Stimulated activated naive CD4-positive, alpha-beta T cell treated with Interleukin-2 at 50 U/mL for 16 hours (primary cell): ENCODE measurements at places on chromosomes 16 and 17.

DNA sequence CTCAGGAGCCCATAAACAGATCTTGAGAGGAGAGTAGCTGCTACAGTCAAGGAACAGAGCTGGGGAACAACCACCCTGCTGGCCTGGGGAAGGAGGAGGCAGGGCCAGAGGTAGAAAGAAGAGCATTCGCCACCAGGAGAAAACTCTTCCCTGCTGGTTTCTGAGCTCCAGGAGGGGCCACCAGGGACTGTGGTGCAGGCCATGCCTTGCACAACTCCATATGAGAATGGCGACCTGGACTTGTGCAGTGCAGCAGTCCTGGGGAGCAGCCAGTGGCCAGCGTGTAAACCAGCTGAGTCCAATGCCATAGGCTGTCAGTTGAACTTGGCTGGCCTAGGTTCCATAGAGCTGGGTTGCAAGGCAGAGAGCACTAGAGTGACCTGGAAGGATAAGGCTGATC is 11.6 kb downstream of the SLC13A2 start:
- no peak for DNase-seq

- no peak for DNase-seq
These were observed 2.6 kb downstream of the STH start for GRCh38 chr17:46001390-46002310.

DNA sequence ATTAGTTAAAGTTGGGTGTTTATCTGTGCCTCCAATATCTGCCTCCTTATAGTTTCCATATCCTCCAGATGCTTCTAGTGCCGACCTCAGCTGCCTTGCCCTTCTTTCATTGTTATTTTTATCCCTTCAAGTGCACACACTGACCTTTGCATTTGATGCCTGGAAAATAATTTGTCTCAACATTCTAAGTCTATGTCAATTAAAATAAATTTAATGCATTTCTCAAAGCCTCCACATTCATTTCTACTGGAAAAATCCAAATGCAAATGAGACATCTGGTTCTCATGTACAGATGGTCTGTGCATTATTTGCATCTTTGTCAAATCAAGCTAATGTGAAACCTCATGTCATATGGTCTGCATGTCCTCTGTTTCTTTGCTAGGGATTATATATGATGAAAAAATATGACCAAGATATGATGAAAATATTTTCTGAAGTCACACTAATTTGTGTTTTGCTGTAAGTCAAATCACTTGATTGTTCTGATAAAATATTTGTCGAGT is 61.4 kb downstream of the TMEM100 start:
- DNase-seq, result no peak

GRCh38 chr17:63842173-63842539 is 329 bp downstream of the SMARCD2 start:
- DNase-seq, result peak; percentile 49

DNA sequence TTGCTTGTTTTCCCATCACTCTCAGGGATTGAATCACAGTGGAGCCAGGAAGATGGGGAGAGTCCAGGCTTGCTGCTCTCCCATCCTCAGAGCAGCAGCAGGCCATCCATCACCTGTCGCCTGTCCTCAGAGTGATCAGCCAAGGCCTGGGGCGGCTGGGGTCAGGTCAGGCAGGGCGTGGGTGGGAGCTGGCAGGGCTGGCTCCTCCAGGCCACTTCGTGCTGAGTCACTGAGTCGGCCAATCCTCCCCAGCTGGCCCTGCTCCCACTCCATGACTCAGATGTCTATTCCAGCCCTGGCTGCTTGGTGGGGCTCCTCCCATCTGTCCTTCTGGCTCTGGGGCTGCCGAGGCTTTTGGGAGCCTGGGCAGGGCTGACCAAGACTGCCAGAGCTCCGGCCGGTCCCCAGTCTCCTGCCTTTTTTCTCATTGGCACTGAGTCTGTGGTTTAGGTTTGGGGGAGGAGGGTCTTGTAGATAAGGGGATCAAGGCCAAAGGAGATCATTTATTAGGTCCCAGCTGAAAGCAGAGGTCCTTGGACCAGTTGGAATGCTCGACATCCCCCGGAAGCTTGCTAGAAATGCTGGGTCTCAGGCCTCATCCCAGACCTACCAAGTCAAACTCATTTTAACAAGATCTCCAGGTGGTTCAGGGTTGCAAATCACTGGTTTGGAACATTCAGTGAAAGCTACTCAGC is 72.7 kb downstream of the ABCC1 start:
- no peak for DNase-seq

GRCh38 chr16:69188236-69188549 is 1.2 kb downstream of the SNTB2 start:
- no peak for DNase-seq

DNA sequence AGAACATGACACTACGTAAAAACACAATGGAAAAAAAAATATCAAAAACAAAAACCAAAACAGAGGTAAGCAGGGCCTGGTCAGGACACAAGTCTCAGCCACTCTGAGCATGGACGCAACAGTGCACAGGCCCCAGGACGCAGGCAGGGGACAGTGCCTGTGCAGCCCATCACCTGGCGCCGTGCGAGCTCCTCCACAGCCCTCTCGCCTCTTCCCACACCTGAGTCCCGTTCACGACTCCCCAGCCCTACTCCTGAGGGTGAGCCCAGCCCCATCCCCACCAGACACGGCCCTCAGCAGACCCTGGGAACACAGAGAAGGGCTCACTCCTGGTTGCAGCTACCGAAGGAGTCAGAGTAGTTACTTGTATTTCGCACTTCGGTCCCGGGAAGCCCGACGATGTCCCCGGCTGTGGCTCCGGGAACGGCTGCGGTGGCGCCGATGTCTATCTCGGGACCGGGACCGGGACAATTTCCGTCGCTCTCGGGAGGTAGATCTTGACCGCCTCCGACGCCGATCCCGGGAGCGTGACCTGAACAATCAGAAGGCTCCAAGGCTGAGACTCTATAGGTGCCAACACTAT is 9.4 kb downstream of the HBQ1 start:
- no peak for DNase-seq

GRCh38 chr17:73782641-73783381 is 138.6 kb upstream of the SDK2 start:
- no peak for DNase-seq

DNA sequence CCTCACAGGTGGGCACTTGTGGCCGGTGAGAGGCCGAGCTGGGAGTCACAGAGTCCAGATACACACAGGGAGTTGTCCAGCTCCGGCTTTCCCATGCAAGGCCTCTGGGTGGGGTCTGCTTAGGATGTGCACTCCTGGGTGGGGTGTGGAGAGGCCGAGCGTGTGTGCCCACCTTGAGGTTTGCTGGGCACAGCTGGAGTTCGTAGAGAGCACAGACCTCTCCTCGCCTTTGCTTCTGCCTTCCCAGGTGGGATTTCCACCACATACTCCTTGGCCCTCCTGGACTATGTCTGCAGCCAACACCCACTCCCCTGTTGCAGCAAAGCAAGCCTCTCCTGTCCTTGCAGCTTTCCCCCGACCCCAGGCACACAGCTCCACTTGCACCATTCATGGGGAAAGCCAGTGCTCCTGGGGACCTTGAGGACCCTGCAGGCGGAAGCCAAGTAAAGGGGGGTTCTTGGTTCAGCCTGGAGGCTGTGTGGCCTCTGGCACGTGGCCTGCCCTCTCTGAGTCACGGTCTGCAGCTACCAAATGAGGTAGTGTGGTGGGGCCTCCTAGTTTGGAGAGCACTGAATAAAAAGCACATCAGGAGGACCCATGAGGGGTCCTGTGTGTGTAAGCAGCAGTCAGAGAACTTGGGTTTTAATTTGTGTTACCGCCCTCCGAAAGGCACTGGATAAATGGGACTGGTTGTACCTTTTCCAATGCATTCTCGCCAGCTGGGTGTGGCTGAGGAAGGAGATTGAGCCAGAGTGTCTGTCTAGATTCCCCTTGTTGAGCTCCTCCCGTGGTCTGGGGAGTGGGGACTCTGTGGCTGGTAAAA is 31.5 kb downstream of the MPRIP start:
- DNase-seq, result no peak

DNA sequence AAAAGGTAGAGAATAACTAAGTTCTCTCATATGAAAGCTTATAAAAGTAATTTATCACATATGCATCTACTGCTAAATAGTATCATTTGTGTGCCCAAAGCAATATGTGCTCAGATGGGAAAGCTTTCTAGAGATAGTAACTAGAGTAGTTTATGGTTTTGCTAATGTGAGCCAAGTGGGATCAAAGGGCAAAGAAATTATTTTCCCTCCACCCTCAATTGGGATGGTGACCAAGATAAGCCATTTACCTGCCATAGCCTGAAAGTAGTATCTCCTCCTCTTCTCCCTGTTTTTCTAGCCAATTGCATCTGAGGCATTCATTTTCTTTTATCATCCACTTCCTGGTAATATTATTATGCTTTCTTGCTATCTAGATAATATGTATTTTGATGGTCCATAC is 41.9 kb upstream of the KCNJ16 start:
- no peak for DNase-seq

DNA sequence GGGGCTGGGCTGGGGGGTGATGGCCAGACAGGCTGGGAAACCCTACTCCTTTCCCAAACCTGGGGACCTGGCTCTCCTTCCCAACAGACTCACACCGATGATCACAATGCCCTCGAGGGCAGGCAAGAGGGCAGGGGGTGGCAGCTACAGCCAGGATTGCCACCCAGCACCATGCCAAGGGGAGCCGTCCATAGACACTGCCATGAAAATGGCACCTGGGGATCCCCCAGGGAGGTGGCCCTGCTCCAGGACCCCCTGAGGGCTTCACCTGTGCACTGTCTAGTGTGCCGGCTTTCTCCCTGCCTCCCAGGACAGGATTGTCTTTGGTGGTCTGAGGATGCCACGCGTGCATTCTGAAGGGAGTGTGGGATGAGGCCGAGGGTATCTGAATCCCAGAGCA is 24.6 kb downstream of the RPH3AL start:
- DNase-seq, result no peak

DNA sequence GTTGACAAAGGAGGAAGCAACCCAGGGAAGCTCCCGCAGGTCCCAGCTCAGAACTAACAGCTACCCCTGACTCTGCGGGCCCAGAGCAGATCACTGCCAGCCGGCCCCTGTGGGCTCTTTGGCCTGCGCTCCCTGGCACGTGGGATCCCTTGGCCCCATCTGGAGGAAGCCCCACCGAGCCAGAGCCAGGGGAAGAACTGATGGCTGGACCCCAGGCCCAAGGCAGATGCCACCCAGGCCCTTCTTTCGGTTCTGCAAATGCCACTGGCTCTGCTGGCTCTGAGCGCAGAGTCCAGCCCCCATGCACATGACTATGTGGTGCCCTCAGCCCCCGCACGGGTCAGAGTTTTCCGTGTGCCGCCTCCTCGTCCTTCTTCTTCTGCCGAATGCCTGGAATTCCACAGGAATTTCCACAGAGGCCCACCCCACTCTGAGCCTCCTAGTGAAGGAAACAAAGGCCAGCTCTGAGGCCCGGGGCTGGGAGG is 35.8 kb upstream of the SNN start:
- DNase-seq, result no peak

GRCh38 chr17:29568331-29569244 is at the start of gene TP53I13:
Gene TP53I13, plus strand, starts transcription at chr17:29568701. Its CDS starts 58 bp downstream, at chr17:29568759.
- DNase-seq, result peak; percentile 84

DNA sequence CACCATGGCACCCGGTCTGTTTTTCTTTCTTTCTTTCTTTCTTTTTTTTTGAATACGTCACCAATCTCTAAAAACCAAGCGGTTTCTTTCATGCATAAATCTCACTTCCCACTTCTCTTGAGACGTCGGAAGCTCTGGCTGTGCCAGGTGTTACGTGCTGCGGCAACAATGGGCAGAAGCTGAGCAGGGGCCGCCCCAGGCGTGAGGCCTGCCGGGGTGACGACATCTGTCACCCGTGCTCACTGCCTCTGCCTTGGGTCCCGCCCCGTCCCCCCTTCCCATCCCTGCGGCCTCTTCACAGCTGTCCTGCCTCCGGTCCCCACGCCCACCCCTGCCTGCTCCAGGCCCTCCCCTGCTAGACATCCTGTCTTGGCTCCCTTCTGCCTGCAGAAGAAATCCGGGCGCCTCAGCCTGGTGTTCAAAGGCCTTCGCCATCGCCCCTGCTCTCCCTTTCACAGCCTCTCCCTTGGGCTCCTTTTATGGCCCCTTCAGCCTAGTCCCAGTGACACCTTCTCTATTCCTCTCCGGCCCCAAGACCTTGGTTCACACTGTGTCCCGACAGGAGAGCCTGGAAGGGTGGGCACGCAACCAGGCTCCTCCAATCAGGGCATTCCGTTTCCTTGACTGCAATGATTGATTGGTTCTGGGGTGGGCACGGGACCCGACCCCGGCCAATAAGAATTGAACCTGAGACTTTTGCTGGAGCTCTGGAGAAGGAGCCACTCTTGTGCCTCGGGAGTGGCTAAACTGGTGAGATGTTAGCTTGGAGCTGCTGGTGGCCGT is 4.8 kb downstream of the P2RX1 start:
- DNase-seq, result peak; percentile 50

DNA sequence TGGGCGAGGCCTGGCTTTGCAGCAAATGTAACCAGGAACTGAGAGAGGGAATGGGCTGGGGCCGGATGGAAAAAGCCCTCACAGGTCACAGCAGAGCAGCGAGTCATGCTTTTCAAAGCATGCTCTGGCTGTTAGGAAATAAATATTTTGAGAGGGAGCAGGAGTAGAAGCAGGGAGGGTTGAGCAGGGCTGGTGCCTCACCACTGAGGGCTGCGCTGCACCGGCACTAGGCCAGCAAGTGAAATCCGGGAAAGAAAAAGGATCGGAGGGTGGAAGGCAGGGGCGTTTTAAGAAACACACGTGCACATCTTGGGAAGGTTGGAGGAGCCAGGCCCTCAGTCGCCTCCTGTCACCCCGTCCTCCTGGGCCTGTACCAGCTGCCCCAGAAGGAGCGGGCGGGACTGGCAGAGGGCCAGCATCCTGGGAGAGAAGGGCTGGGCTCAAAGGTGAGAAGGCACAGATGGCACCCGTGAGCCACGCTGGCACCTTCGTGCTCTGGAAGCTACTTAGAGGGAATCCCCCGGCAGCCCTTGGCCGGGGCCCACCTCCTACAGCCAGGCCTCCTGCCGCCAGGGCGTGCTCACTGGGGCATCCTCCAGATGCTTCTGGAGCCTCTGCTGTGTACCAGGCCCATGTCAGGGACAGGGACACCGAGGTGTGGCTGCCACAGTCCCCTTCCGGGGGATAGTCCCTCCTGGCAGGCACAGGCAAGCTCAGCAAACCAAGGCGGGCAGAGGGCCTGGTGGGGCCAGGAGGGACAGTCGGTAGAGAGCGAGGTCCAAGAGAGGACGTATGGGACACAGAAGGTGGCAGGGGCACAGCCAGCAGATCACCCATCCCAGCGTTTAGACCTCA is 71.5 kb upstream of the PLCG2 start:
- no peak for DNase-seq

- DNase-seq, result peak; percentile 70
These were observed 6.0 kb upstream of the RNF213 start for GRCh38 chr17:80254396-80255251.

DNA sequence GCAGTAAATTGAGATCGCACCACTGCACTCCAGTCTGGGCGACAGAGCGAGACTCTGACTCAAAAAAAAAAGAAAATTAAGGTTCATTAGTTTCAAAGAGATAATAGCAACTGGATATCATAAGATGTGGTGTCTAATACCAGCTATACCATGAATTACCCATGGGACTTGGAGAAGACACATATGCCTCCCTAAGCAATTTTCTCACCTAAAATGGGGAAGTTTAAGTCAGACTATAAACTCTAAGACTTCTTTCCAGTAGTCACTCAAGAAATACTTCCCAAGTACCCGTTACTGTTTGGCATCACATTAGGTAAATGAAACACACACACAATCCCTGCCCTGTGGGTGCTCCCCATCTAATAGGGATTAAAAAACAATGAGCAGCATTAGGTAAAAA is 22.6 kb downstream of the SMURF2 start:
- no peak for DNase-seq

- peak; percentile 44 for DNase-seq
These were observed 14.6 kb downstream of the COTL1 start for GRCh38 chr16:84603140-84603816.
